IPS DF 6.9 (cell line): ENCODE measurements at places on chromosomes 7 and 10.

DNA sequence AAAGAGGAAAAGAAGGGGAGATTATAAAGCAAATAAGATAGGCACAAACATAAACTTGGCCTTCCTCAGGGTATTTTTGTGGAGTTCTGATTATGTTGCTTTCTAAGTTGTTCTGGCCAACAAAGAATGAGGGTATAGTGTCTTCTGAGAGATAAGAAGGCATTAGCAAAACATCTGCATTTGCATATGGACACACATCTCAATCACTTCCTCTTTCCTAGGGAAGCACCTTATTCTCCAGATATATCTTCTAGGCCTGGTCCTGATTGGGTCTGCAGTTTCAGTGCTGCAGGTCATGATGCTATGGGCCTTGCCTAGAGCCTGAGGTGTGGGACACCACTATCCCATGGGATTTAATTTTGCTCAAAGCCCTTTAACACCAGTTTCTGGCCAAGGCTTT, 308.8 kb upstream of the PHYHIPL start:
- DNase-seq, result no peak

DNA sequence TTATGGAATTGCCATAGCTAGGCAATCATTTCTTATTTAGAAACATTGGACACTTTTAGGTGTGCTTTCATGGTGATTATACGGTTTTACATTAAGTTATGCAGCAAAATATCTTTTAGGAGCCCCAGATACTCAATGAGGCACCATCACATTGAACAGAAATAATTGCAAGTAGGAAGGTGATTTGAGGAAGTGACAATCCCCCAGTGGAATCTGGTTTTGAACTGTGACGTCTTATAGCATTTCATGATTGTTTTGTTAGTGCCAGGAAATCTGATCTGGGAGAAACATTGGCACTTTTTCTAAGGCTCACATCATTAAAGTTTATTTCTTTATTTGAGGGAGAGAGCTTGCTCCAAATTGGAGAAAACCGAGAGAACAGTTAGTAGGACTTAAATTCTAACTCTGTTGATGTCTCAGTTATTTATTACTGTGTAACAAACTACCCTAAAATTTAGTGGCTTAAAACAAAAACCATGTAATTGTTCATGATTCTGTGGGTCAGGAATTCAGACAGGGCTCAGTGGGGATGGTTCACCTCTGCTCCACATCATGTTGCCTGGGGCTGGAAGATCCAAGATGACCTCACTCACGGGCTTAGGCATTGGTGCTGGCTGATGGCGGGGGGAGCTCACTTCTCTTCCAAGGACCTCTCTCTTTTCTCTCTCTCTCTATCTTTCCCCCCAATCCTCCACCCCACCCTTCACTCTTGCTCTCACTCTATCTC, 78.2 kb upstream of the STEAP1B start:
- no peak for DNase-seq

GRCh38 chr7:142690554-142691182, 58.6 kb upstream of the PRSS1 start:
- no peak for DNase-seq

GRCh38 chr10:96309628-96310320, 5.5 kb downstream of the DNTT start:
- peak; percentile 90 for DNase-seq

DNA sequence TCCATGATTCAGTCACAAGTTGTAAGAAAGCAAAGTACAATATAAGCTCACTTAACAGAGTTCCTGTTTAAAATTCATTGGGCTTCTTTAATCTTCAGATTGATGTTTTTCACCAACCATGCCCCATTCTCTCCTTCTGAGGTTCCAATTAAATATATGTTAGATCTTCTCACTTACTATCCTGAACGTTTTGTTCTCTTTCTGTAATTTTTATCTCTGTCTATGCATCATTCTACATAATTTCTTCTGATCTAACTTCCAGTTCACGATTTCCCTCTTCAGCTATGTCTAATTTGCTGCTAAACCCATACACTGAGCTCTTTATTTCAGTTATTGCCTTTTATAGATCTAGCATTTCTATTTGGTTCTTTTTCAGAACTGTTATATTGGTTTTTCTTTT, 28.0 kb upstream of the SPOCK2 start:
- no peak for DNase-seq
